ENCODE measurements at places on chromosomes 6 and 20. TPM values are rescaled to one million over a fixed set of nuclear protein-coding genes. Genes with fewer than 3 reads are reported as not detected.

DNA sequence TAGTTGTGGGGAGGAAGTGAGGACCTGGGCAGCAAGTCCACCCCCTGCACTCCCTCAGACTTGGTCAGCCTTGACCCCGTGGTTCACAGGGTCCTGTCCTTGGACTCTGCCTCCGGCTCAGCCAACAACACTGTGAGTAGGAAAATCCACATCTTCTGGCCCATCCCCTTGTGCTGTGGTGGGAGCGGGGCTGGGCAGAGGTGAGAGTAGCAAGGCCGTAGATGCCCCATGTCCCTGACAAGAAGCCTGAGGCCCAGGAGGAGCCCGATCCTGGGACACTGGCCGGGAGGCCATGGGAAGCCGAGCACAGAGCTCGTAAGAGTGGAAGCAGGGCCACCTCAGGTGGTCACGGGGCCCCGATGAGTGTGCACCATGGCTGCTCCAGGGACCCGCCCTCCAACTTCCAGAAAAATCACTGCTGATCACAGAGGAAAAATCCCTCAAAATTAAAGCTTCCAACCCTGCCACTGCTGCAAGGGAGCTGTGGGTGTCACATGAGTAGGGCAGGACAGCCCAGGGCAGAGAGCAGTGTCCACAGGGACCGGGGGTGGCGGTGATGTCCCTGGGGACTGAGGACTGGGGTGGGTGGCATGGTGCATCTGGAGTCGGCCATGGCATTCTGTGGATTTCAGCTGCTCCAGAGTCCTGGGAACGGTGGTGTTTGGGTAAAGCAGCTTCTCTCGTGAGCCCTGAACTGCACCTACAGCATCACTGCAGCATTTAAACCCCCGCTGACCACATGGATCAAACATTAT lies 189.4 kb downstream of the DLL1 start:
- no peak overlapping the region for H3K4me3 ChIP-seq
- H3K4me1 ChIP-seq: no peaks in the 10 kb centered on the region
- DNase-seq: peak; percentile 9
- H3K27me3 ChIP-seq: peaks cover 12% of the 10 kb centered on the region
- no peak overlapping the region for H3K27ac ChIP-seq

The FAM209B gene
- 0.80 TPM for total RNA-seq

The RAMACL gene
- total RNA-seq: 0.23 TPM

GRCh38 chr20:48585061-48585870 lies 242.5 kb downstream of the PREX1 start:
- no peaks in the 10 kb centered on the region for H3K4me1 ChIP-seq
- no peak overlapping the region for H3K27ac ChIP-seq
- no peak for DNase-seq
- H3K27me3 ChIP-seq: peaks cover 16% of the 10 kb centered on the region
- H3K4me3 ChIP-seq: no peak overlapping the region

DNA sequence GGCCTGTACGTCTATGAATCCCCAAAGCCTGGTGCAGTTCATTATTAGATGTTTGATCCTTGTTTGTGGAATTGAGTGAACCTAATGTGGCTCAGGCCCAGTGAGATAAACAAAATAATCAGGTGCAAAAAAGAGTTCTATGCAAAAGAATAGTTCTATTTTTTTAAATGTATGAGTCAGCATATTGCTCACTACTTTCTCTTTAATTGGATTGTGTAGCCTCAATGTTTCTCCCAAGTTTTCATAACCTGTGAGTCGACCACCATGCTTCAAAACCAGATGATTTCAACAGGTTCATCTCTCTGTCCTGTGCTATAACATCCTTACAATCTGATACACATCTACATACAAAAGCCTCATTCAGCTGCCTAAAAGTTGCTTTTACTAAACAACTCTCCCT lies 116.5 kb upstream of the HDAC2 start:
- H3K27me3 ChIP-seq: peaks cover 5% of the 10 kb centered on the region
- H3K36me3 ChIP-seq: no peaks in the 10 kb centered on the region
- no peak overlapping the region for H3K4me3 ChIP-seq

- peaks cover 75% of the 10 kb centered on the region for H3K27me3 ChIP-seq
- H3K4me1 ChIP-seq: peaks cover 25% of the 10 kb centered on the region
- DNase-seq: peak; percentile 20
- H3K27ac ChIP-seq: no peak within 1 kb of the TSS
- H3K36me3 ChIP-seq: no peaks in the 10 kb centered on the region
- peak within 1 kb of the TSS; percentile 71 for H3K4me3 ChIP-seq
Measured at GRCh38 chr6:127118298-127119101, at the start of gene RSPO3. RSPO3 (plus strand) TSS chr6:127118671; CDS start chr6:127119193, 522 bp downstream.

- no peak for DNase-seq
- peaks cover 24% of the 10 kb centered on the region for H3K27me3 ChIP-seq
Measured at GRCh38 chr6:36023996-36024795, at the start of gene SLC26A8. SLC26A8 (minus strand) TSS chr6:36024641; CDS start chr6:36019707, 4,934 bp downstream.

The AVP gene
- not detected for total RNA-seq

The LCA5 gene
- 0.10 TPM for total RNA-seq

- no peak overlapping the region for H3K27ac ChIP-seq
- no peaks in the 10 kb centered on the region for H3K27me3 ChIP-seq
- no peak for DNase-seq
- no peaks in the 10 kb centered on the region for H3K36me3 ChIP-seq
Measured at GRCh38 chr6:52301326-52301725, 16.8 kb upstream of the MCM3 start.

DNA sequence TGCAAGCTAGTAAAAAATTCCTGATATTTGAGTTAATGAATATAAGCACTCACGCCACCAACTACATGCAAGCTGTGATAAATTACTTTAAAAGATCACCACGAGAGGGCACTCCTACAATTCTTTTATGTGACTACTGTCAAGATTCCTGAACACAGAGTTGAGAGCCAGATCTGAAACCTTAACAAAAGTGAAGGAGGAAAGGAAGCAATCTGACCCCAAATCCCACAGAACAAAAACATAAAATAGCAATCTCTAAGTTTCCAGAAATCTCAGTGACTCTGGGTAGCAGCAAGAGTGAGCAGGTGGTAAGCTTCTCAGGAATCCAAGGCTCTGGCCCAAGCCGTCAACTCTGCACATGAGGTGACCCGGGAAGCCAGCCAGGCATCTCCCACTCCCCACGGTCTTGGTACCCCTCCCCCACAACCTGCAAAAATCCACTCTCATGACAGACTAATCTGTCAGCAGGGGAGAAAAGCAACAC lies 55.1 kb downstream of the STAU1 start:
- DNase-seq: no peak
- no peaks in the 10 kb centered on the region for H3K27me3 ChIP-seq
- H3K4me3 ChIP-seq: no peak overlapping the region

DNA sequence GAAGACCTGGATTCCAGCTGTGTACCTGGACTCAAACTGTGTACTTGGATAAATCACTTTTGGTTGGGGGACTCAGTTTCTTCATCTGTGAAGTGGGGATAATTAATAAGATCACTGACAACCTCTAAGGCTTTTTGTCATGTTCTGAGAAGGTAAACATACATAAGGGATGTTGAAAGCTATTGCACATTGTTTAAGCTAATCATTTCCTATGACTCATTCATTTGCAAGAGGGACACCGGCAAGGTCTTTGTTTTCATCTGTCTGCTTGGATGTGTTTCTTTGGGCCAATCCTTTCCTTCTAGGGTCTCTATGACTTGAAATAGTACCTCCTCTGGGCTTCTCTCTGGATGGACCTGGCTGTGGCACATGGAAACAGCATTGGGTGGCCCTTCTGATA lies 6.8 kb downstream of the PROKR2 start:
- H3K4me3 ChIP-seq: no peak overlapping the region
- DNase-seq: no peak
- H3K36me3 ChIP-seq: no peaks in the 10 kb centered on the region
- H3K27me3 ChIP-seq: peaks cover 20% of the 10 kb centered on the region
- H3K27ac ChIP-seq: no peak overlapping the region

DNA sequence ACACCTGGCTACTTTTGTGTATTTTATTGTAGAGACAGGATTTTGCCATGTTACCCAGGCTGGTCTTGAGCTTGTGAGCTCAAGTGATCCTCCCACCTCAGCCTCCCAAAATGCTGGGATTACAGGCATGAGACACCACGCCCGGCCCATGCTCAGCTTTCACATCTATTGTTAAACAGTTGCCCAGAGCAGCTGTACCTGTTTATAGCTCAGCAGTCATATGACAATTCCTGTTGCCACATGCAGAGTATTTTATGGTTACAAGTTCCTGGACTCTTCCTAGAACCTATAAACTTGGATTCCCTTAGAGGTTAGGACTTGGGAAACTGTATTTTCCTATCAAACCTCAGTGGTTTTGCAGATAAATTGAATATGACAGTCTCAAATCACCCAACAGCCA lies 188.3 kb upstream of the KCNG1 start:
- no peaks in the 10 kb centered on the region for H3K4me1 ChIP-seq
- H3K27me3 ChIP-seq: peaks cover 51% of the 10 kb centered on the region
- H3K4me3 ChIP-seq: no peak overlapping the region
- no peak overlapping the region for H3K27ac ChIP-seq
- no peak for DNase-seq
- no peaks in the 10 kb centered on the region for H3K36me3 ChIP-seq

DNA sequence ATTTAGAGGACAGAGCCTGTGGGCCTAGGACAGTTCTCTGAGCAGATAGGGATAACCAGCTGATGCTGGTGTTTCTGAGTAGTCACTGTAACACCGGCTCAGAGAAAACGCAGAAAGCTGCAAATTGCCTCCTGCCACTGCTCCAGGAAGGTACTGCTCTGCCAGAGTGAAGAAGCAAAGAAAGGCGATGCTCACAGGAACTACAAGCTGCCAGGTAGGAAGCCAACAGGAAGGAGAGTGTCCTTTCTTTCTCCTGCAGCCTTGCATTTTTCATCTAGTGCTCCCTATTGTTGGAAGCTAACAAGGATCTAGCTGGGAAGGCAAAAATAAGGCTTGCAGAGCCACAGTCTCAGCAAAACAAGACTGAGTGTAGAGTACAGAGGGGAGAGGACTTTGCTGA lies 70.7 kb upstream of the RAB32 start:
- no peak overlapping the region for H3K4me3 ChIP-seq
- no peaks in the 10 kb centered on the region for H3K4me1 ChIP-seq
- no peaks in the 10 kb centered on the region for H3K27me3 ChIP-seq
- no peak for DNase-seq
- no peak overlapping the region for H3K27ac ChIP-seq

GRCh38 chr6:39948199-39948791 lies 14.0 kb upstream of the MOCS1 start:
- no peak for DNase-seq
- no peaks in the 10 kb centered on the region for H3K36me3 ChIP-seq
- H3K4me3 ChIP-seq: no peak overlapping the region
- no peaks in the 10 kb centered on the region for H3K4me1 ChIP-seq
- H3K27ac ChIP-seq: no peak overlapping the region
- no peaks in the 10 kb centered on the region for H3K27me3 ChIP-seq

- H3K36me3 ChIP-seq: no peaks in the 10 kb centered on the region
- no peaks in the 10 kb centered on the region for H3K27me3 ChIP-seq
- H3K4me3 ChIP-seq: no peak overlapping the region
- no peak for DNase-seq
Measured at GRCh38 chr6:163207431-163208383, 206.8 kb upstream of the QKI start.

The PRDM13 gene
- total RNA-seq: not detected

The RIMS4 gene
- not detected for total RNA-seq
